ENCODE measurements at places on chromosomes 7 and 10. TPM values are rescaled to one million over a fixed set of nuclear protein-coding genes. Genes with fewer than 3 reads are reported as not detected.

Gene CTNNA3
- polyA plus RNA-seq: 4.0 TPM

GRCh38 chr10:96651998-96652431 is 65.2 kb upstream of the TM9SF3 start:
- DNase-seq: no peak

DNA sequence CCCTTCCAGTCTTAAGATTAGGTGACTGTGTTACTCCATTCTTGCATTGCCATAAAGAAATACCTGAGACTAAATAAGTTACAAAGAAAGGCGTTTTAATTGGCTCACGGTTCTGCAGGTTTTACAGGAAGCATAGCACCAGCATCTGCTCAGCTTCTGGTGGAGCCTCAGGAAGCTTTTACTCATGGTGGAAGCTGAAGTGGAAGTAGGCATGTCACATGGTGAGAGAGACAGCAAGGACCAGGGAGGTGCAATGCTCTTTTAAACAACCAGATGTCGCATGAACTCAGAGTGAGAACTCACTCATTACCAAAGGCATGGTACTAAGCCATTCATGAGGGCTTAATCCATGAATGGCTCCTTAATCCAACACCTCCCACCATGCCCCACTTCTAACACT is 34.0 kb upstream of the TMEM273 start:
- DNase-seq: no peak

GRCh38 chr7:44811093-44811492 is 14.6 kb downstream of the PPIA start:
- no peak for DNase-seq

- DNase-seq: no peak
Measured at GRCh38 chr10:77320971-77321471, 316.6 kb downstream of the KCNMA1 start.
